ENCODE measurements at places on chromosomes 6 and 20.

GRCh38 chr6:100592929-100593328 lies 128.2 kb upstream of the SIM1 start:
- no peak for DNase-seq

GRCh38 chr6:2900821-2901644 lies 2.1 kb downstream of the SERPINB9 start:
- no peak for DNase-seq

DNA sequence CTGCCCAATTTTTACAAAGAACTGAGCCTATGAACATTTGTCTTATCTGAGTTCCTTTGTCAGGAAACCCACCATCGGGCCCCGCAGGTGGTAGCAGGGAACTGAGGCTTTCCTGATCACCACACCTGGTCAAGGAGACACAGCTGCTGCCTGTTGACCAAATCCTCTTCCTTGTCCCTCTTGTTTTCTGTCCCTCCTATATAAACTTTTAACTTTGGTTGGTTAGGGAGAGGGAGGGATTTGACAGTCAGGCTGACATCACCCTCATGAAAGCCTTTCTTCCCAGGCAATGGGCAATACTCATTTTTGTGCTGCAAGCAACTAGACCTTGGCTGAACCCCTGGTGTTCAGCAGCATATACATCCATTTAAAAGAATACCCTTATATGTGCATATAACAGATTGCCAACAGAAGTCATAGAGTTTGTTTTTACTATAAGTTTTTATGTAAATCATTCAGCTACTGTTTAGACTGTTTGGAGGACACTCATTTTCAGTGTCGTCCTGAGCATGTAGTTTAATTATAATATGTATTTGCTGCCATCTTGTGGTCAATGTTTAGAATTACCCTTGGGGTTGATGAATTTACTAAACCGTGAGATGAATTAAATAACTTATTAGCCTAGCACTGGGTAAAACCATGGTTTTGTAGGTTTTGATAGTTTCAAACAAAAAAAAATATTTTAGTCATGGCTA lies 17.0 kb downstream of the CRISP1 start:
- peak; percentile 41 for DNase-seq

- no peak for DNase-seq
These were observed 24.4 kb upstream of the ADTRP start for GRCh38 chr6:11802886-11803590.

DNA sequence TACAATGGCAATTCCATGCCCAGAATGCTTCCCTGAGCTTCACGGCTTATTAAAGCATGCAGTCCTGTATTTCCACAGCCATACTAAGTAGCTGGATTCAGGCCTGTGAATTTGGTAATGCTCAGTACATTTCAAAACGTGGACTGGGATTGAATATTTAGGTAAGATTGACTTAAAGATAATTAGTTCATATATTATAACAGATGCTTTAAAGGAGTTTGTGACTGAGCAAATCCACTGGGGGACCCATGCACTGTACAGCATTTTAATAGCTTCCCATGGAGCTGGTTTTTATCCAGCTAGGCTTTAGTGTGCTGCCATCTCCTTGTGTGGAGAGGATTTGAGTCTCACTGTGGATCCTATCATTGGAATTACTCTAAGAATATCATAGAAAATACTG lies 420.9 kb upstream of the FLRT3 start:
- DNase-seq, result no peak

DNA sequence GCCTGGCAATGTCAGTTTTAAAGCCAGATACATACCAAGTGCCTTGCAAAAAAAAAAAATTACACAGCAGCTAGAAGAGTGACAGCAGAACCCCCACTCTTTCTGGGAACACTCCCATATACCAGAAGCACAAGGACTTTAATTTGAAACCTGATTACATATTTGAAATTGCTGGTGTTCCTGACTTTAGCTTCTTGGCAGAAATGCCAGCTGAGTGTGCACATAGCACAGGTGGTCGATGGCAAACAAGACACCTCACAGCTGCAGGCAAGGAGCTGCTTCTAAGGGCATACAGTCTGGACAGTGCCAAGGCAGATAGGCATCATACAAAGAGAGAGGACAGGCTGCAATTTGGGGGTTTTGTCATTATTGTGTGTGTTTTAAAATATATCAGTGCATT lies 150.7 kb upstream of the SGK1 start:
- no peak for DNase-seq

DNA sequence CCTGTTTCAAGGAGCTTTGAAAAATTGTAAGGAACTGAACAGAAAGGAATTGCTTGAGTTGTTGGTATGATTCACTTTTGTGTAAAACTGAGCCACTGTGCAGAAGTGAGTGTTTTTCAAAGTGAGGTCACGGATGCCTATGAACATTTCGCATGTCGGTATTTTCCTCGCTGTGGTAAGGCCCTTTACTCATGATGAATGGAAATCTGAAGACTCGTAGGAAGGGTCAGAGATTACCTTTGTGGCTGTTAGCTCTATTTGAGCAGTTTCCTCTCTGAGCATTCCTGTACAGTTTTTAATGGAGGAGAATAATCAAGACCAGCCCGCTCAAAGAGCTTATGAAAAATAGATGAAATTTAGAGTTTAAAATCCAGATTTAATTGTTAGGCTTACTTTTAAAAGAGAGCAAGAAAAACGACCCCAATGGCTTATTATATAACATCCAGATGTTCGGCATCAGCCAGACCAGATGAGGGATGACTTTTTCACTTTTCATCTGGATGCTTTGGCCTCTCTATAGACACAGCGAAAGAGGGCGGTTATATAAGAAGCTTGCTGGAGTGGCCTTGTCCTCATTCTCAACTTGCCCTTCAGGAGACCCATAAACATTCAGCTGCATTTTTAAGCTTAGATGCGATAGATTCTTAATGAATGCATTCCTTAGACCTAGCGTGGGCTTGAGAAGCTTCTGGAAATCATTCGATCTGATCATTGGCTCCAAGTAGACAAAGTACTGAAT lies 99.5 kb downstream of the CD83 start:
- no peak for DNase-seq

DNA sequence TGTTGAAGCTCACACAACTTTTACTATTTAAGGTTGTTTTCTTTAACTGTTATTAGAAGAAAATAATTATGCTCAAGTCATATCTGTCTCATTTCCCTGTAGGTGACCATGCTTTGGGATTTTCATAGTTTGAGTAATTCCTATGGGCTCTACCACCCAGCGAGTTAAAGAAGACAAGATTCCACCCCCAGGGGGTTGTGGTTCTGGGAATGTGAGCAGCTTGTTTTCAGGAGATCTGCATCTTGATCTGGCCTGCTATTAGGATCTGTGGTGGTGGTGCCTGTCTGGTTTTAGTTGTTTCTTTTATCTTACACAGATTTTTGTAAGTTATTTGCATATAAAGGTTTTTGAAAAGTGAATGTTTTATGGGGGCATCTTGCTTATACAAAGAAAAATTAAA lies 20.2 kb upstream of the REV3L start:
- DNase-seq, result peak; percentile 90

DNA sequence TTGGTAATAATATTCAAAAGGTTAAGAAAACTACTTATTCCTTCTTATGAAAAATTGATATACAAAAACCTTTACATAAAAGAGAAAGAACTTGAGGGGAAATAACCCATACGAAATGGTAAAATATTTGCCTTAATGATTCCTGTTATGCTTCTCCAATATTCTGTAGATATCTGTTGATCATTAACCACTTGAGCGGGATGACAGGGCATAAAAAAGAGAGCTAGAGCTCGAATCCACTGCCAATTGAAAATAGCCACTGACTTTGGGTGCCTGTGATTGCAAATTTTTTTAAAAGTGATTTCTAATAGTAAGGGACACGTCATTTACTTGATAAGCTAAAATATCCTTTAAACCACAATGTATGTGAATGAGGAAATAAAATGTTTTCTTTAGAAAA lies 188.1 kb downstream of the MOXD1 start:
- DNase-seq, result no peak

- DNase-seq, result no peak
These were observed 303.6 kb downstream of the TRDN start for GRCh38 chr6:123333000-123333756.

DNA sequence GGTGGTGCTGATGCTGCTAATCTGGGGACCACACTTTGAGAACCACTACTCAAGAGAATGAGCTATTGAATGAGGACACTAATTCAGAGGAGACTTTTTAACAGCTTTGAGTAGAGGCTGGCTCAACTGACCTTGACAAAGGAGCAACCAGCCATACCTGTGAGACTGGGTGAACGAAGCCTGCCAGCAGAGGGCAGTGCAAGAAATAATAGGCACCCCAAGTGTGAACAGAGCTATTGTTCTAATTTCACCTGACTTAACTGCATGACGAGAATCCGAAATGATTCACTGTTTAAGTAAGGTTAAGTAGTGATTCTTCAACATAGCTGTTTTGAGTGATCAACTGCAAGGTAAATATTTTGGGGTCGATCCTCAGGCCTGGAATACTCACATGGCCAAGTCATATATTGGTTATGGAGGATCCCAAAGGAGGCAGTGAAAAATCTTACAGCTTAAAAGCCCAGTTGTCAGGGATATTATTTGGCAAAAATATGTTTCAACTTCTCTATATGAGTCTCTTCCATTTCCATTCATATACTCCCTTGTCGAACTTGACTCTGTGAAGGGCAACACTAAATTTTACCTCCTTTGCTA lies 550.5 kb upstream of the MARCKS start:
- no peak for DNase-seq

DNA sequence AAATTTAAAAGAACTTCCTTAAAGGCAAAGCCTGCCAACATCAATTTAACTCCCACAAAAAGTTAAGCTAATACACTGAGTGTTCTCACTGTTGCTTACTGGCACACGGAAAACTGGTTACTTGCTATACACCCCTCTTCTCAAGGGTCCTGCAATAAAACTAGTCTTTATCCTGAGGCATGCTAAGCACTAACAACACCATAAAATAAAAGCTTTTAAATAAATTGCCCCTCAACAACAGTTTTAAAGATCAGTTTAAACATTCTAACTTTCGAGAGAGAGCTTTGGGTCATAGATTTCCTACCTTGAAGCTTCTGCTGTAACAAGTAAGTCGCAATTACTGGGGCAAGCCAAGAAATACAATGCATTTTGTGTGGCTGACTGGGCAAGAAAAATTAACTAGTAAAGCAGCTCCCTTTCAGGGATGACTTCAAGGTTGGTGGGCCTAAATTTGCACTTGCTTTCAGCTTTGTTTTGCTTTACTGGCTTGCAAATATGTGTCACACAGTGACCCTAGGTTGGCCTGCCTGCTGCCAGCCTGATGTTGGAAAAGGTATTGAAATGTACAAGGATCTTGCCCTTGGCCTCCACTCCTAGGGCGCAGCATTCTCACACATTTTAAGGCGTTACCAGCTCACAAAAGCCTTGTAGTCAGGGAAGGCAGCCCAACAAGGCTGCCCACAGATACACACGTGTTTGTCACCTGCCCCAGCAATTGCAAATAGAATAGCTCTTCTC lies 4.0 kb upstream of the HEY2 start:
- DNase-seq, result no peak

DNA sequence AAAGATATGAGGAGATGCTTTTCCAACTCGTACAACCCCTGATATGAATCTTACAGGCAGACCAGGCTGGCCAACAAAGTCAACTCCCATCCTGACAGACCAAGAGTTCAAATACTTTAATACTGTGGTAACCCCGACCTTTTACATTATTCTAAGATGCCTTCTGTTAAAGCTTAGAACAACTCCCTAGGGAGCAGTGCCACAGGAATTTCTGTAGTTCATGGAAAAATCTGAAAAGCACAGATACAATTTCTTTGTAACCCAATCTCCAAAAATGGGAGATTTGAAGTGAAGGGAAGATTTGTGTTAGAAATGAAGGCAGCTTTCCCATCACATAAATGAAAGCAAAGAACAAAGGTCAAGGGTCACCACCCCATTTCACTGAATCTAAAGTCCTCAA lies 151.3 kb upstream of the BEND6 start:
- DNase-seq, result peak; percentile 90

- peak; percentile 34 for DNase-seq
These were observed 73.0 kb downstream of the SLX4IP start for GRCh38 chr20:10508060-10508459.

- no peak for DNase-seq
These were observed 56.2 kb downstream of the TMEM242 start for GRCh38 chr6:157267109-157267611.

DNA sequence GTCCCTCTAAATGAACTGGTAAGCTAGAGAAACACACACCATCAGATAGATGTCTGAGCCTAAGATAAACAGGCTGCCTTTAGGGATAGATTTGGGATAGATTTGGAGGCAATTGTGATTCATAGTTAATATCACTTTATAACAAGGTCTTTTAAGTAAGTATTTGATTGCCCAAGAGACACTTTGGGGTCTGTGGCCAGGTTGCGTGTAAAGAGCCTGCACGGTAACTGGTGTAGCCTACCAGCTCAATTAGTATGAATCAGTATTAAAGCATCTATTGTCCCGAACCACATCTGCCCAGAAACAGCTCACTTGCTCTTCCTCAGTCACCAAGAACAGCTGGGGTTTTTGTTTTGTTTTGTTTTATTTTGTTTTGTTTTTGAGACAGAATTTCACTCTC lies 193.3 kb downstream of the SASH1 start:
- peak; percentile 72 for DNase-seq

GRCh38 chr6:87914637-87915395 lies 132.8 kb upstream of the SPACA1 start:
- peak; percentile 46 for DNase-seq

- DNase-seq, result no peak
These were observed 9.8 kb downstream of the FOXS1 start for GRCh38 chr20:31835554-31835953.

- DNase-seq, result peak; percentile 63
These were observed 10.6 kb downstream of the FKBP5 start for GRCh38 chr6:35678021-35678654.

DNA sequence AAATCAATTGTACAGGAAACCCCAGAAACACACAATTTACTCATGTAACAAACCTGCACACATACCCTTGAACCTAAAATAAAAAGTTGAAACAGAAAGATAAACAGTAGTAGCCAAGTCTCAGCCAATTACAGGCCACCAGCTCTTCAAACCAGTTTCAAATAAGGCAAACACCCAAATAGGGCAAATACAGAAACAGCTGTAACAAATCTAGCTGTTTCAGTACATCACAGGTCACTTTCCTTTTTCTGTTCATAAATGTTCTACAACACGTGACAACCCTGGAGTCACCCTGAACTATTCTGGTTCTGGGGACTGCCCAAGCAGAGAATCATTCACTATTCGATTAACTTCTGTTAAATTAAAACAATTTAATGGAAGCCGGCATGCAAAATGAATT lies 329.0 kb downstream of the GJA1 start:
- DNase-seq, result no peak

DNA sequence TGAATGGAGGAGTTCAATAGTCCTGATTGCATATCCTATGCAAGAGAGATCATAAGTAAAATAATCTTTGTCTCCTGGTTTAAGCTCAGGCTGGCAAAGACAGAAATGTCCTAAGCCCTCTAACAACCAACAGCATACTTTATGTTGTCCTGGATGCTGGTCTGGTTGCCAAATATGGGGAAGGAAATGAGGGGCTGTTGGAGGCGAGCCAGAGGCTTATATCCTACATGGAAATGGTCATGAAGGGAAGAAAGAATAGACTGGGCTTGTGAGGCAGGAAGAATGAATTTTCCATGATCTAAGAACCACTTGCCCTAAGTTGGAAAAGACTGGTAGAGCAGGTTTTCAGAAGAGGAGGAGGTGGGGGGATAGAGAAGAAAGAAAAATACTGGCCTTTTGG lies 237.1 kb downstream of the SMOC2 start:
- no peak for DNase-seq

Data from fibroblast of skin of back (primary cell).